Stimulated activated CD8-positive, alpha-beta memory T cell treated with anti-CD3 and anti-CD28 coated beads, Interleukin-4, amount 100 ng/mL, for 1 hour (primary cell): ENCODE measurements at places on chromosomes 13 and 19.

GRCh38 chr13:66543780-66544179 lies 686.4 kb downstream of the PCDH9 start:
- DNase-seq = no peak

DNA sequence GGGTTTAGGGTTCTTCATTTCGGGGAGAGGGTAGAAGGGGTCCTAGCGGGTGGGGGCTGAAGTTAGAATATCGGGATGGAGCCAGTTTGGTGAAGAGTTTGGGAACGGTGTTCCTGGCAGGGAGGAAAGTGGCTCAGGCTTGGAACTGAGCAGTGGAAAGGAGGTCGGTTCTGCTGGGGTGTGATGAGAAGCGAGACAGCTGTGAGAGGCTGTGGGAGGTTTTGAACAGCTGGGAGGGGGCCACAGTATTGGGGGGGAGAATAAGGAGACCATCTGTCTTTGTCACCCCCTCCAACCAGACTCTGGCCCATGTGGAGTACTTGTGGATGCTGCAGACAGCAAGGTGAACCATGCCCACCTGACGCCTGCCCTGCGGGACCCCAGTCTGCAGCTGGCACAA lies 1.0 kb upstream of the TM6SF2 start:
- DNase-seq = no peak

- DNase-seq = no peak
Observed at GRCh38 chr13:27770809-27771208, 21.5 kb upstream of the GSX1 start.

- DNase-seq = no peak
Observed at GRCh38 chr13:111171629-111172028, 56.5 kb downstream of the ARHGEF7 start.

GRCh38 chr13:31887286-31887685 lies 144.3 kb upstream of the FRY start:
- no peak for DNase-seq

DNA sequence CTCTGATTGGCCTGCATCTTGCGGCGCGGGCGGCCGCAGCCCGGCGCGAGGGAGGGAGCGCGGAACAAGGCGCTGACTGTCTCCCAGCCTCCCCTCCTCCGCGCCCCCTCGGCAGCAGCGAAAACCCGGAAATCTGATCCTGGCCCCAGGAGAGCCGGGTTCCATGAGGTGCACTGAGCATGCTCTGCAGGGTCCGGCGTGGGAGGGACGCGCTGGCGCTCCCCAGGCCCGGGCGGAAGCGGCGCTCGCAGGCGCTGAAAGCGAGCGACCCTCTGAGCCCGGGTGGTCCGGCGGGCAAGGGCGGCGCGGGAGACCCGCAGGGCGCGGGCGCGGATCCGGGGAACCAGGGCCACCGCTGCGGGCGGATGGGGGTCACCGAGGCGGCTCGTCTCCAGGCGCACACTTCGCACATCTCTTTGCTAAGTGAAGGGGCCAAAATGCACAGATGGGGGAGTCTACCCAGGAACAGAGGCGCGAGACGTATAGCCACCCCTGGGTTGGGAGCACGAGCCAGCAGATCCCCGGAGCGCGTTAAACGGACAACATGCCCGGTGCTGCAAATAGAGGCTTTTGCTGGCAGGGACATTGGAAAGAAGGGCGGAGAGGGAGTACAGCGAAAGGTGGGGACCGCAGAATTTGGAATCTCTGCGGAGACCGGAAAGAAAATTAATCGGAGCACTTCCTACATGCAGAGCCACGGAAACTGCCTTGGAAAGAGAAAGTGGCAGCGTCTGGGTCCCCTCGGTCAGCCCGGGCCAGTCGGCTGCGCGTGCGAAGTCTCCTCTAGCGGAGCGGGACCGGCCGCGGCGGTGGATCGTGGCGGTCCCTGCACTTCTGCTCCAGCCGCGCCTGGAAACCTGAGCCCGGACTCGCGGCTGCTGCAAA lies 510 bp upstream of the PCDH9 start:
- DNase-seq = peak; percentile 46

DNA sequence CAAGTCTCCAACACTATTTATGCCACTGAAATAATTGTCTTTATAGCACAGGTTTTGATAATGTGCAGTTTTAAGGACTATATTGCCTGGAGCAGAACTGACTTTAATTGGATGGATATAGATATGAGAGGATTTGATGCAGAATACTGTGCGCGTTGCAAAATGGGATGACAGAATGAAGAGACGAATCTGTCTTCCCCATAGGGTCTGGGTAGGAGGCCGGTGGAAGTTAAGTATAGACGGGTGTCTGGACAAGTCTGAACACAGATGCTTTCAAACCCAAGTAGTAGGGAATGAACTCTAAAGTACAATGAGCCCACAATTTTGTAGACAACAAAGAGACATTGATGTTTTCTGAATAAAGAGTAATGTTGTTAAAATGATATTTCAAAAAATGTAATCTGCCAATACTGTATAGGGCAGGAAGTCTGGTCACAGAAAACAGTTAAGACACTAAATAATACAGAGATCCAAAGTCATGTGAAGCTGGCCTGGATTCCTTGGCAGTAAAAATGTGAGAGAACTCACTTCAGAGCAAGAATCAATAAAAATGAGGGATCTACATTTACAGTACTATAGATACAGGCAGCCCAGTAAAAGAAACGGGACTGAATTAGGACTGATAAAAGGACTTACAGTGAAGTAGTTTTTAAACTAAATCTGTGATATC lies 125.5 kb downstream of the ENOX1 start:
- no peak for DNase-seq

GRCh38 chr19:31110336-31110735 lies 238.9 kb downstream of the TSHZ3 start:
- no peak for DNase-seq

DNA sequence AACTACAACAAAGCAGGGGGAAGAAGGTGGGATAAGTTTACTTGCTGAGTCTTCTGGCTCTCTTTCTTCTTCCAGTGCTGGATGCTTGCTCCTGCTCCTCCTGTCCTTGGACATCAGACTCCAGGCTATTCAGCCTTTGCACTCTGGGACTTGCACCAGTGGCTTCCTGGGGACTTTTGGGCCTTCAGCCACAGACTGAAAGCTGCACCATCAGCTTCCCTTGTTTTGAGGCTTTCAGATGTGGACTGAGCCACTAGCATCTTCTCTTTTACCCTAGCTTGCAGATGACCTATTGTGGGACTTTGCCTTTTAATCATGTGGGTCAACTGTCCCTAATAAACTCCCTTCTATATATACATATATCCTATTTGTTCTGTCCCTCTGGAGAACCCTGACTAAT lies 173.0 kb upstream of the UFM1 start:
- no peak for DNase-seq

DNA sequence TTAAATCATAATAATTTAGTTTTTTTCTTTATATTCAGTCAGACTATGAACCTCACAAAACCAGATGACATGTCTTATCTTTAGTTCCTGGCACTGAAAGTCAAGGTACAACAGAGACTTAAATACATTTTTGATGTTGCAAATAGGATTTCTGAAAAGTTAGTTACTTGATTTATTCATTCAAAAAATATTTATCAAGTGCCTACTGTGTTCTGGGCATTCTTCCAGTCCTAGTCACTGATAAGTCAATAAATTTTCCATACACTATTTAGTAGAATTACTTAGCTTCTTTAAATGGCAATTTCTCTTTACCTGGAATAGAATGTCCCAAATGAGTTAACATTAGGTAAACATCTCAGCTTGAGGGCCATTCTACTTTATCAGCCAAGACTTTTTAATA lies 938.3 kb upstream of the PCDH9 start:
- no peak for DNase-seq

GRCh38 chr19:30689474-30689873 lies 317.3 kb downstream of the ZNF536 start:
- DNase-seq = no peak

DNA sequence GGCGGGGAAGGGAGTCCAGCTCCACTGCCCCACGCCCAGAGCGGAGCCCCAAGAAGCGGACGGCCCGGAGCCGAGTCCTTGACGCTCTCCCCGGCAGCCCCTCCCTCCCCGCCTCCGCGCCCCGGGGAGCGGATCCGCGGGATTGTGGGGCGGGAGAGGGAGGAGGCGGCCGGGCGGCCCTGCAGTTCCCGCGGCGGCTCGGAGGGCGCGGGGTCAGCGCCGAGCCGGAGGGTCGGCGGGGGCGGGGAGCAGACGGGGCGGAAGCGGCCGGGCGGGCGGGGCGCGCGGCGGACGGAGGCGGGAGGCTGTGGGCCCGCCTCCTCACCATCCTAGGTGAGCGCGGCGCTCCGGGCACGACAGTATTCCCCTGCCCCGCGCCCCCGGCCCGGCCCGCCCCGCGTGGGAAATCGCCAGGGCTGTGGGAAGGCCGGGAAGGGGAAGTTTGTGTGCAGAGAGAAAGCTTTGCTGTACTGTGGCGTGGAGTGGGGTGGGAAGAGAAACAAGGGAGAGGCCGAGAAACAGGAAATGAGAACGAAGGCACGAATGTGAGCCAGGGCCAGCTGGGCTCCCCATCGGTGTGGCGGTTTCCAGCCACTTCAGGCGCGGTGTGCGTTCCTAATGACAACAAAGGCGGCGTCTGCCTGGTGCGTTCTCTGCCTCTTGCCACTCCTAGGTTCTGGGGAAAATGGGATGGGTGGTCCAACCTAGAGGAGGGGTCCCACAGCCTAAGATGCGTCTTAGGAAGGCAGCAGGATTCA lies 1.3 kb upstream of the KLF12 start:
- peak; percentile 21 for DNase-seq

GRCh38 chr19:13718733-13719132 lies 45.6 kb upstream of the MRI1 start:
- DNase-seq = no peak

- DNase-seq = no peak
Observed at GRCh38 chr19:7505682-7506384, 10.1 kb upstream of the ZNF358 start.

DNA sequence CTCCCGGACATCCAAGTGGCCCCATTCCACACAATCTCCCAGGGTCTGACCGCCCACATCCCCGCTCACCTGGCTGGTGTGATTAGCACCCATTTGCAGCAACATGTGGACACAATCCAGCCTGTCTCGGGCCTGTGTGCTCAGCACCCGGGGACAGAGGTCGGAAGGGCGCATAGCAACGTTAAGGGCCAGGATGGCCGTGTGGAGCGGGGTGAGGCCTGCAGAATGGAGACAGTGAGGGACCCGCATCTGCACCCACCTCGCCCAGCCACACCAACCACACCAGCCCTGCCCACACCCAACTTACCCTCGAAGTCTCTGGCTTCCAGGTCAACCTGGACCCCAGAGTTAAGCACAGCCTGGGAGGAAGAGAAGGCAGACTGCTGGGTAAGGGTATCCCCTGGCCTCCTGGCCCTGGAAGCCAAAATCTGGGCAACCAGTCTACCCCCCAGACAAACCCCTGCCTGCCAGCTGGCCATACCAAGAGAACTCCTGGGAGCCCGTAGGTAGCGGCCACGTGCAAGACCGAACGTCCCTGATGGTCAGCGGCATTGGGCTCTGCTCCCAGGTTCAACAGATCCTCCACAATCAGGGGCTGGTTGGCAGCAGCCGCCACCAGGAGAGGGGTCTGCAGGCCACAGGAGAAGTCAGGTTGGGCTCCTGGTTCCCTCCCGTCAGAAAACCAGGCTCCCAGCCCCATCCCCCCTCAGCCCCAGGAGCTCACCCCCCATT lies 4.3 kb downstream of the NFKBID start:
- no peak for DNase-seq

DNA sequence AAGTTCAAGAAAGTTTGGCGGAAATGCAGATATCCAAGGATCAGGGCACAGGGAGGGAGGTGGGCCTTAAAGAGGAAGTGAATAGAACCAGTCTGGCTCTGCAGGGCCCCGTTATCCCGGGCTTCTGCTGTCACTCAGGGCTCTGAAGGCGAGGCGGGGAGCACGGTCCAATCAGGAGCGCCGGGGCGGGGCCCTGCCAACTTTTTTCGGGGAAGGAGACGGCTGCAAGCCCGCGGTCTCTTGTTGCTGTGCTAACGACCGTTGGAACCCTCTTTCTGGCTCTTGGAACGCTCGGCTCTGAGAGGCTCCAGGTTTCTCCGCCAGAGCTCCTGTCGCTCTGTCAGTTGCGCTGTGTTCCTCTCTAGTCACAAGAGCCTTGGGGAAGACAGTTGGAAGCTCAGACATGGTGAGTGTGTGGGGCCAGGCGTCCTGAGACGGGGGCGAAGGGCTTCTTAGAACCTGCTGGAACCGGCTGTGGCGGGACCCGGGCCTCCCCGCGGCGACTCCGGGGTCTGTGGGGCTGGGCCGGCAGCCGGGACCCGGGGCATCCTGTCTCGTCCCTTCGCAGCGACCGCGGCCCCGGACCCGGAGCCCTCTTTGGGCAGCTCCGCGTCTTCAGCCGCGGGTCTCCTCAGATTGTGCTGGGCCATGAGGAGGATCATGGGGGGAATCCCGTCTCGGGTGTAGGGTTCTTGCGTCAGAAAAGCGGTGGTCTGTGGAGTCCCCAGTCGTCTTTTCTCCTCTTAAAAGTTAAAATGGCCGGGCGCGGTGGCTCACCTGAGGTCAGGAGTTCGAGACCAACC lies 27.7 kb downstream of the ZNF844 start:
- DNase-seq = no peak

DNA sequence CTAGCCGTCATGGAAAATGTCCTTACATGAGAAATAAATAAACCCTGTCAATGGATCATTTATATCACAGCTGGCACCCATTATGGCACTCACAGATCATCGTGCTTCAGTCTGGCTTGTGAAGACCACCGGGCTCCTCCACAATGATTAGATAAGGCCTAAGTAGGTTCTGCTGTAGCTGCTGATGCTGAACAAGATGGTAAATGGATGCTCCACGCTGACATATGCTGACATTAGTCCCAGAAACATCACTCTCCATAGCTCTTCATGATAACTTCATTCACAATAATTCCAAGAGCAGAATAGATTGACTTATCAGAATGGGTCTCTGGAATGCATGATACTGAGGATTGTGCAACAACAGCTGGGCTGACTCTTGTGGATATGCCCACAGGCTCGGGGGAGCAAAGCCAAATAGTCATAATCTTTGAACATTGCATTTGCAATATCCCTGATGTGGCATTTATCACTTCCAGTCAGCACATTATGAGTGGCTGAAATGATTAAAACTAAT lies 63.8 kb upstream of the RXFP2 start:
- no peak for DNase-seq

- DNase-seq = no peak
Observed at GRCh38 chr13:42899266-42899665, 92.8 kb downstream of the EPSTI1 start.

GRCh38 chr19:30739394-30739793 lies 367.2 kb downstream of the ZNF536 start:
- DNase-seq = no peak
